ENCODE measurements at places on chromosomes 12 and 14. TPM values are rescaled to one million over a fixed set of nuclear protein-coding genes. Genes with fewer than 3 reads are reported as not detected.

Gene SYT10
- not detected for total RNA-seq

- ATAC-seq = no peak
Observed at GRCh38 chr12:81896771-81897170, 137.6 kb upstream of the PPFIA2 start.

DNA sequence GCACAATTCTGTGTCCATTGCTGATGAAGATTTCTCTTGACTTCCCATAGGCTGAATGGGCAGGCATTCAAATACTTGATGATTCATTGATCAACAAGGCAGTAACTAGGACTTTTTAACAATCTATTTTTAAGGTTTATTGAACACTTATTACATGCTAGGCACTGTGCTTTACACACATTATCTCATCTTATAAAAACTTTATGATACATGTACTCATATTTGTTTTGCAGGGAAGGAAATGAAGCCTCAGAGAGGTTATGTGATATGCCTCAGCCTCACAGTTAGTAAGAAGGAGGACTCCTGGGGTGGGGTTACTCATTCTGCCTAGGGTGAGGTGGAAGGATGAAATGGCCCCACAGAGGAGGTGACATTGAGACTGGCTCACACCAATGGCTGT, 12.9 kb upstream of the EMP1 start:
- peak; percentile 63 for ATAC-seq

- ATAC-seq = no peak
Observed at GRCh38 chr14:23916004-23916403, 37.6 kb upstream of the DHRS4 start.

DNA sequence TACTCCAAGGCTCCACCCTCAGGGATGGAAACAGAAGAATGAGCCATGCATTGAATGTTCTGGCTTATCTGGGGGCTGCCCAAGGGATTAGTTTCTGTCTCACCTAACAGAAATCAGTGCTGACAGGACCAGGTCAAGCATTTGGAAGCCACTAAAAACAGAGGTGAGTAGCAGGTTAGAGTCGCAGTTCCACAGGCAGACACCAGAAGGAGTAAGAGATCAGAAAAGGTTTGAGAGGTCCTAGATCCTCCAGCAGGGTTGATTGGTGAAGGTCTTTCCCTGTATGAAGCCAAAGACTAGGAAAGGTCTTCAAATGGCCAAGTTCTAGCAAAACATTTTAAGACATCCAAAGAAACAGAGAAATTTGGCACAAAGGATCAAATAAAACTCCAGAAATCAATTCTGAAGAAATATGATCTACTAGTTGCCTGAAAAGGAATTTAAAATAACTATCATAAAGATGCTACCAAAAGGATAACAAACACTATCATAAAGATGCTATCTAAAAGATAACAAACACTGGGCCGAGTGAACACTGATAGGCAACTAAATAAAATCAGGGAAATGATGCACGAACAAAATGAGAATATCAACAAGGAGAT, 19.5 kb upstream of the TTC9 start:
- ATAC-seq = peak; percentile 67

Gene ZDHHC22
- total RNA-seq = not detected

GRCh38 chr14:57008534-57008933, 198.3 kb upstream of the OTX2 start:
- no peak for ATAC-seq

DNA sequence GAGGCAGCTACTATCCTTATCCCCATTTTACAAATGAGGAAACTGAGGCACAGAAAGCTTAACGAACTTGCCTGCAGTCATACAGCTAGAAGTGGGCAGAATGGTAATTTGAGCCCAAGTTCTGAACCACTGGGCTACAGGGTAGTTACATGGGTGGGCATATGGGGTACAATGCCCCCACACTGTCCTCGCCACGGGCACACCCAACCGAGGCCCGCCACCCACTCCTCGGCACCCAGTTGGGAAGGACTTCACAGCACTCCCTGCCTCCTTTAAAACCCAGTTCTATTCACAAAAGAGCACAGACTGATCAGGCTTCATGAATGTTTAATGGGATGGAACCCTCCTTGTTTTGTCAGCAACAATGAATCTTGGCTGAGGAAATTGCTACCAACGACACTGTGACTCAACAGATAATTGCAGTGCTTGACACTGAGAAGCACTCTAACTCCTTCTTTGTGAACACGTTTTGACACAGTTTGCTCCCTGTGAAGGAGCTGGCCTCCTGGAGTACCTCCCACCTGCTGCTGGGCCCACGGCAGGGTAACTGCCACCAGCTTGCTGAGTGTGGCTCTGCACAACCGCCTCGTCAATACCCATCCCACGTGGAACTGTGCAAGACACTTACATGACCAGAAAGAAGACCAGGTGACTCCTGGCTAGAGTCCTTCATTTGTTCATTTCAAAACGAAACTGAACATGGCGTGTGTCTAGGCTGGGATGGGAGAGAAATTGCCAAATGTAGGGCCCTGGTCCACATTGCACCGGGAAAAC, 63.5 kb downstream of the CLMN start:
- no peak for ATAC-seq

Data from activated T-helper 17 cell treated with anti-CD3 and anti-CD28 coated beads, Interleukin-2, amount 50 U/mL, for 72 hours (primary cell).